ENCODE measurements at places on chromosomes 4 and X. TPM values are rescaled to one million over a fixed set of nuclear protein-coding genes. Genes with fewer than 3 reads are reported as not detected.

Gene SSX4
- total RNA-seq, result not detected

Gene MAGEA4
- not detected for total RNA-seq

Gene FOXP3
- total RNA-seq, result not detected

Gene PNMA3
- not detected for total RNA-seq

Gene PDE6B
- not detected for total RNA-seq

Gene CYSLTR1
- under 0.01 TPM for total RNA-seq

Gene PABPC4L
- 2.7 TPM for total RNA-seq
